ENCODE measurements at places on chromosomes 12 and 14.

DNA sequence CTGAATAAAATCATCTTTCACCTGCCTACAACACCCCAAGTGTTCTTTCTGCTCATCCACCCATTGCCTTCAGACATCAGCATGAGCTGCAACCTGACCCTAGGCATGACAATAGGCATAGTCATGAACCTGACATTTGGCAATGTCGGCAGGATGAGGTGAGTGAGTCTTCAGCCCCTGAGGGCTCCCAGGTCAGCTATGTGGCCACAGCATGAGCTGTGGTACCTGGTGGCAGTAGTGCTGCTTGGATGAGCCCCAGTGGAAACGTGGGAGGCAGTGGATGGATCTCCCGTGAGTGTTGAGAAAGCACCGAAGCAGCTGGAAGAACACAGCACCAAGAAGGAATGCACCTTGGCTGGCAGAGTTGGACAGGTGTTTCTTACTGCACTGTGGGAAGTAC lies 334.8 kb upstream of the FAR2 start:
- no peak for DNase-seq

GRCh38 chr14:67133595-67134441 lies 55.4 kb upstream of the GARIN2 start:
- no peak for DNase-seq

- DNase-seq = no peak
Measured at GRCh38 chr12:3680919-3681594, 71.9 kb downstream of the CRACR2A start.

DNA sequence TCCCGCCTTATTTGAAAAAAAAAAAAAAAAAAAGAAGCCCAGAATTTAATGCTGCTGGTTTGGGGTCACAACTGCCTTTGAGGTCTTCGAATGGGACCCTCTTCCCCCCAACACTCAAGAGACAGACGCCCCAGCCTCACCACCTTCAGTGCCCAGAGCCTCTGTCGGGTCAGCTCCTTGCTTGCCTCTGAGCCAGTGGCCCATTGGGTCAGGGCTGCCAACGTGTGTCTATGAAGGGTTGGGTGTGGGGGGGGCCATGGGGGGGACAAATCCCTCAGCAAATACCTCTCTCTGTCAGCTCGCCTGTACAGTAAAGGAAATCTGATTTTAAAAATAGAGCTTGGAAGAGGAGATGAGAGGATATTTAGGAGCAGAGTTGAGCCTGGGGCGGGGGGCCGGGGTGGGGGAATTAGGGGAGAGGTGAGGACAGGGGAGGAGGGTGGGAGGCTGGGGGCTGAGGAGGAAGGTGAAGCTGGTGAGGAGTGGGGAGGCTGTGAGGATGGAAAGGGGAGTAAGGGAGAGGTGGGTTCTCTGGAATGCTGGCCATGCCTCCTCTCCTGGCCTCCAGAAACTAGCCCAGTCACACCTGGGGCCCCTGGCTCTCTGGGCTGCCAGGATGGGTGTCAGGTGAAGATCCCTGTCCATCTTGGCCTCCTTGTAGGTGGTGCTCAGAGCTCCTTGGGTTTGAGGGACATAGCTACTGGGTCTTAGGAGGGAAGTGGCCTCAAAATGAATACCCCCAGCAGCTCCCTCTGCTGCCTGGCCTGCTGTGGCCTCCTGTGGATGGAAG lies 13.3 kb downstream of the RTL1 start:
- DNase-seq = no peak

DNA sequence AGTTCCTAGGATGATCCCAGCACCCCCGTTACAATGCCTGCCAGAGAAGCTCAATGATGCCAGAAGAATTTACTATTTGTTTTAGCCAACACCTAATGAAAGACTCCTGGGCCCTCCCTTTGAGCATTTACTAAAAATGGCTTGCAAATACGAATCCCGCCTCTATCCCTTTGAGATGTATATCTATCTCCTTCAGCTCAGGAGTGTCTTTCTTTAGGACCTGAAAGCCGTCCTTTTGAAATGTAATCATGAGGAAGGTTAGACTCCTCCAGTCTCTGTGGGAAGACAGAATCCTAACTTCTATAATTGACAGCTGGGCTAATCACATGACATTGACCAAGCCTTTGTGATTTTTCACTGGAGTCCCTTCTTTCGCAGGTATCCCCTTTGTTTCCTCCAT lies 19.2 kb upstream of the DYNC1H1 start:
- DNase-seq = no peak

DNA sequence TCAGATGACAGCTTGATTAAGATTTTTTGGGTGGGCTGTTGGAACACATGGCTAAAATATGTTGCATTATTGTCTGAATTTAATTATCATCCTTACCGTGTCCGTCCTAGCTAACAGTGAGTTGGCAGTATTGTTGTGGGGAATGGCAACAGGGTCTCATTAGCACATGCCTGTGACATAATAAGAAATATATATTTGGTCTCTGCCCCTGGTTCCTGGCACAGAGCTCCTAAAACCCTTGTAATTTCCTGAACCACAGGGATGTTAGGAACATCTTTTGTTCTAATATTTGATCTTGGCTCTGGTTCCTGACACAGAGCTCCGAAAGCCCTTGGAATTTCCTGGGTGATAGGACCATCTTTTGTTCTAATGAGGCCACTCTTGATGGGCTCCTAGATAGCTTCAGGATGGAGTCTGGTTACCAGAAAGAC lies 76.0 kb downstream of the SYNE2 start:
- DNase-seq = no peak

DNA sequence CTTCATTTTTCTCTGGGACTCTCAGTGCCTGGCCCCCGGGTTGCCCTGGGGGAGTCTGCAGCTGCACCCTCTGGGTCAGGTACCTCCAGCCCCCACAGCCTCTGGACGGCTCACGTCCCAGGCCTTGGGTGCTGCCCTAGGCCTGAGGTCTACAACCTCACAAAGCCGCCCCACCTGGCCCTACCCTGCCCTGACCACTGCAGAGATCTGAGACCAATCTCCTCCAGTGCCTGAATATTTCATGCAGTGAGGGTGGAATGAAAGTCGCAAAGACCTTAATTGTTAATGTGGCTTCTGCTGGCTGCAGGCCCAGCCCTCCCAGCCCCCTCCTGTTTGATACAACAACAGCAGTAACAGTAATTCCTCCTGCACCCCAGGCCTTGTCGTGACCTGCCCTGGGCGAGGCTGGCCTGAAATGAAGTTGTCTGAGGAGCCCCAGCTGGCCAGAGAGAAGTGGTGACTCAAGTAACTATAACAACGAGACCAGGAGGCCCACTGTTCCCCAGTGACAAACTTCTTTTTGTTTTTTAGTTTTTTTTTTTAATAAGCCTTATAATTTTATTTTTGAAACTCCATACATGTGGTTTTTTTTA lies 8.8 kb upstream of the CCDC85C start:
- no peak for DNase-seq

DNA sequence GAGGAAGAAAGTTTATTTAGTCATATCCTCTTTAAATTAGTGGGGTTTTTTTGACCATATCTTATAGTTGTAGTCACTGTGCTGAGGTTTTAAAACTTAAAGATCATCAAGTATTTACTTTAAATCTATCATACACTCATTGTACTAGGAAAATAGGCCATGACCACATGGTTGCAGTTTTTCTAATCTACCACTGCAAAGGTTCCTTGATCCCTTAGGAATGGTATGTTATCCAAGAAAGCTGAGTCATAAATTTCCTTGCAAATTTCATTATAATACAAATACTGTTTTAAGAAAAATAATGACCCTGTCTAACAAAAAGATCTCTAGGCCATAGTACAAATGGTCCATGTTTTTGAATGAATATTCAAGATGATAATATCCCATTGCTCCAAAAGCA lies 74.7 kb downstream of the DBX2 start:
- no peak for DNase-seq

- no peak for DNase-seq
Measured at GRCh38 chr14:100861937-100862247, 36.0 kb downstream of the MEG3 start.

DNA sequence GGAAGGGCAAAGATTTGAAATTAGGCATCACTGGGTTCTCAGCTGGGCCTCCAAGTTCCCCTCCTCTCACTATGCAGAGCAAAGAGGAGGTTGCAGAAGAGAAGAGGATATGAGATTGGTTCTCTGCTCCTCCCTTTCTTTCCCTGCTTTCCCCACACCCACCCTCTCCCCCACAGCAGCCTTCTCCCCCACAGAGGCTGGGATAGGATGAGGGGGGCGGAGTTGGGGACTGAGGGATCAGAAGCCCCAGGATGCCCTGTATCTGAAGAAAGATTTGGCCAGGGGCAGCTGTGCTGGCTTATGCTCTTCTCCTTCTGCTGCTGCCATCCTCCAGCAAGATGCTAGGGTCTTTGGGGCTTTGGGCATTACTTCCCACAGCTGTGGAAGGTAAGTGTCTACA lies at the start of gene AMHR2:
Gene AMHR2 (plus strand): TSS at position 259 of the 400 bp plus-strand sequence. CDS start 80 bp downstream, at position 339.
- DNase-seq = no peak

DNA sequence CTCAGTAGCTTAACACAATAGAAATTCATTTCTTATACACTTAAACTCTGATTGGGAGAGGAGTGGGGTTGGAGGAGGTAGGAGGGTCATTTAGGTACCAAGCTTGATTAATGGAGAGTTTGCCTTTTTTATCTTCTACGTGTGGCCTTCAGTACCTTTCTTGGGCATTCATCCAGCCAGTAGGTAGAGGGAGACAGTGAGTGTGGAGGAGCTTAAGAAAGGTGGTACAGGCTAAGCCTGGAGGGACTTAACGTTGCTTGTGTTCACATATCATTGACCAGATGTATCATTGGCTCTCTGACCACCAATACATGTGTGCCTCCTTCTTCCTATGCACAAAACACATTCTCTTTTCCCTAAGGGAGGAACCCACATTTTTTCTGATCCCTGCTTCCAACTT lies 232.9 kb upstream of the CRY1 start:
- DNase-seq = no peak

DNA sequence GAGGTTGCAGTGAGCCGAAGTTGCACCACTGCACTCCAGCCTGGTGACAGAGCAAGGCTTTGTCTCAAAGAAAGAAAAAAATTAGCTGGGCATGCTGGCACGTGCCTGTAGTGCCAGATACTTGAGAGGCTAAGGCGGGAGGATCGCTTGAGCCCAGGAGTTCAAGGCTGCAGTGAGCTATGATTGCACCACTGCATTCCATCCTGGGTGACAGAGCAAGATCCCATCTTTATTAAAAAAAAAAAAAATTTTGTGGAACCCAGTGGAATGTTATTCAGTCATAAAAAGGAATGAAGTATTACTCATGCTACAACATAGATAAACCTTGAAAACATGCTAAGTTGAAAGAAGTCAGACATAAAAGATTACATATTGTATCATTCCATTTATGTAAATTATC lies 8.3 kb upstream of the ERBB3 start:
- DNase-seq = no peak

DNA sequence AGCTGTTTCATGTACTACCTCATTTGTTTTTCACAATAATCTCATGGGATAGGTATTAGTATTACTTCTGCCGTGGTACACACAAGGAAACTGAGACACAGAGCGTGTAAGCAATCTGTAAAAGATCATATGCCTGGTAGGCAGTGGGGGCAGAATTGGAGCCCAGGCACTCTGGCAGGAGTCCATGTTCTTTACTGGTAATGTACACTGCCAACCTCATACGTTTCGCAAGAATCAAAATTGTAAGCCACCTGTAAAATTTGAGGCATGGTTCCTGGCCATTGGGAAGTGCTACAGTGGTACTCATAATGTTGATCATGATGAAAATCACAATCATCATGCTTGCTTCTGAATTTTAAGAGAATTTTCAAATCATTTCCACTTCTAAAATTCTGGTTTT lies 40.7 kb downstream of the TMTC1 start:
- DNase-seq = no peak

DNA sequence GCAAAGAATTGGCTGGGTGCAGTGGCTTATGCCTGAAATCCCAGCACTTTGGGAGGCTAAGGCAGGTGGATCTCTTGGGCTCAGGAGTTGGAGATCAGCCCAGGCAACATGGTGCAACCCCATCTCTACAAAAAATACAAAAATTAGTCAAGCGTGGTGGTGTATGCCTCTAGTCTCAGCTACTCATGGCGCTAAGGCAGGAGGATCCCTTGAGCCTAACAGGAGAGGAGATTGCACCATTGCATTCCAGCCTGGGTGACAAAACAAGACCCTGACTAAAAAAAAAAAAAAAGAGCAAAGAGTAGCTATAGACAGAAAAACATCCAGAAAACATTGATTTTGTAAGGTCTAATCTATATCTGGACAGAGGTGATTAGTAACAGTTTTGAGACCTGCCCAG lies 25.0 kb downstream of the KIF21A start:
- DNase-seq = no peak

- DNase-seq = no peak
Measured at GRCh38 chr14:44081146-44081545, 425.9 kb downstream of the FSCB start.

- peak; percentile 71 for DNase-seq
Measured at GRCh38 chr12:108955225-108955835, 65.5 kb downstream of the SVOP start.

Data from left renal cortex interstitium (tissue), 4 donors.